ENCODE measurements at places on chromosomes 12 and 14. TPM values are rescaled to one million over a fixed set of nuclear protein-coding genes. Genes with fewer than 3 reads are reported as not detected.

Gene RNASE7
- not detected for total RNA-seq

Gene CMTM5
- 2.0 TPM for total RNA-seq

Gene MYO1H
- total RNA-seq, result not detected

Gene DAO
- total RNA-seq, result not detected

Gene GSG1
- not detected for total RNA-seq

Gene HOXC12
- total RNA-seq, result not detected

Gene OR6C2
- total RNA-seq, result 0.14 TPM

All from lung (tissue), 17 donors.